ENCODE measurements at places on chromosomes 12 and 14. TPM values are rescaled to one million over a fixed set of nuclear protein-coding genes. Genes with fewer than 3 reads are reported as not detected.
A peak's percentile ranks its signal among the peaks of the same experiment; 100 is the strongest.

Gene BTG1
- 23.6 TPM for total RNA-seq

GRCh38 chr12:84874125-84874824 is 38.3 kb downstream of the SLC6A15 start:
- DNase-seq: peak; percentile 37

GRCh38 chr14:100463937-100464336 is 123.3 kb downstream of the BEGAIN start:
- no peak for DNase-seq

Gene DHH
- 0.05 TPM for total RNA-seq

Gene NRL
- 4.9 TPM for total RNA-seq

DNA sequence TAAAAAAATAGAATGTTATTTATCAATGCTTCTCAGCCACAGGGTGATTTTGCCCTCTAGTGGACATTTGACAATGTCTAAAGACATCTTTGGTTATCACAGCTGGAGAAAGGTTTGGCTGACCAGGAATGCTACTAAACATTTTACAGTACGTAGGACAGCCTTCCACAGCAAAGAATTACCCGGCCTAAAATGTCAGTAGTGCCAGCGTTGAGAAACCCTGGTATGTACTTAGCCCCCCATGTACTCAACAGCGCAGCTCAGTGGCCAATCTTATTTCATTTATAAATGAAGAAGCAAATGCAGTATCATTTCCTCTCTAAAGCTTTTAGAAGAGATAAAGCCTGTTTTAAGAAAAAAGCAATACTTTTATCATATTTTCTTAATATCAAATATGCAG is 5.8 kb downstream of the MARK3 start:
- DNase-seq: no peak

- DNase-seq: peak; percentile 96
Measured at GRCh38 chr12:45234139-45234865, 18.4 kb downstream of the ANO6 start.

Gene PRH2
- not detected for total RNA-seq

DNA sequence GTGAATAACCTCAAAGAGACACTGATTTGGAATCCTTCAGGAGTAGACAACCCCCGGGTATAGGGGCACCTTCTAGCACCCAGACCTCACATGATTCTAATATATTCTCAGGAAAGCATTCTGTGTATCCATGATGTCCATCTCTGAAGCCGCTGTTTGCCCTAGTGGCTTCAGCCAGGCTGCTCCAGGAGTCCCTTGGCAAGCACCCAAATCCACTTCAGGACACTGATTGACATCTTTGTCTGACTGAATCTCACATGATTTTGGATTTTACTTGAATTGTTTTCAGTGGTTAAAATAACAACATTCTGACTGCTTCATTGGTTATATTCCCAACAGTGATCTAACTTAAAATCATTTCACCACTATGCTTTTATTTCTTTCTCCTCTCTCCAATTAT is 390.5 kb upstream of the CLEC14A start:
- no peak for DNase-seq

All from glomerular endothelial cell (primary cell).